GM12892 (cell line): ENCODE measurements at places on chromosomes 6 and 20.
A peak's percentile ranks its signal among the peaks of the same experiment; 100 is the strongest.

DNA sequence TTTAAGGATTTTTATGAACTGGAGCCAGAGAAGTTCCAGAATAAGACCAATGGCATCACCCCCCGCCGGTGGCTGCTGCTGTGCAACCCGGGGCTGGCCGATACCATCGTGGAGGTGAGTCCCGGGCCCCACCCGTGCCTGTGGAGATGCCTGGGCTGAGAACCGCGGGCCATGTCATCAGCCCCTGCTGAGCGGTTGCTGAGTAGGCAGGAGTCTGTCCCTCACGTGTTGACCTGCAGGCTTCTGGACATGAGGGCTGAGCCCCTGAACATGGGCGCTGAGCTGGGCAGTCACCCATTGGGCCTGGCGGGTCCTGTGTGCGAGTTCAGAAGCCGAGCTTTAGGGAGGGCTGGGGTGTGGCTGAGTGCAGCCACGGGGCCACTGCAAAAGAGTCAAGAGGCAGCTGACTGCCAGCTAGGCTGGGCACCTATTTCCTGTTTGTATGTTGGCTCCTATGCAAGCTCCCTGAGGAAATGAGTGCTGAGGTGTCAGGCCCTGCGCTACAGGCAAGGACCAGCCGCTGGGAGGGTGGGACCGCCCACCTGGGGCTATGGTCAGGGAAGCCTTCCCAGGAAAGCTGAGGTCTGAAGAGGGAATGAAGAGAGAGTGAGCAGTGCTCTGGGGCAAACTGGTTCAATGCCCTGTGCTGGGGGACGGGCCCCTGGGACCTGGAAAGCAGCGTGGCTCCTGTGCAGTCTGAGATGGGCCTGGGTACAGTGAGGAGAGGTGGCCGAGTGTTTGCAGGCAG lies 34.3 kb downstream of the PYGB start:
- no peak for DNase-seq

DNA sequence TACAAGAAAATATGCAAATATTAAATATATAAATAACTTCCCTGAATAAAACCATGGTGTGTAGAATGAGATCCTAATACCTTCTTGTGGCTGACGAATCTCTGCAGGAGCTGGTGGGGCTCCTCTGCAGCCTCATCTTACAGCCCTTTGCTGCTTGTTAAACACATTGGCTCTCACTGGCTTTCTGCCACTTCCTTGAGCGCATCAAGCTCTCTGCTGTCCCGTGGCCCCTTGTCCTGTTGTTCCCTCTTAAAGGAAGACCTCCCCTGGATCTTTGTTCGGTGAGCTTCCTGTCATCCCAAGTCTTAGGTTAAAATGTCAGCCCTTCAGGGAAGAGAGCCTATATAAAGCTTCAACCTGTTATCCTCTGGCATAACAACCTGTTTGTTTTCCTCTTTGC lies 519.6 kb downstream of the DOK5 start:
- DNase-seq = no peak

DNA sequence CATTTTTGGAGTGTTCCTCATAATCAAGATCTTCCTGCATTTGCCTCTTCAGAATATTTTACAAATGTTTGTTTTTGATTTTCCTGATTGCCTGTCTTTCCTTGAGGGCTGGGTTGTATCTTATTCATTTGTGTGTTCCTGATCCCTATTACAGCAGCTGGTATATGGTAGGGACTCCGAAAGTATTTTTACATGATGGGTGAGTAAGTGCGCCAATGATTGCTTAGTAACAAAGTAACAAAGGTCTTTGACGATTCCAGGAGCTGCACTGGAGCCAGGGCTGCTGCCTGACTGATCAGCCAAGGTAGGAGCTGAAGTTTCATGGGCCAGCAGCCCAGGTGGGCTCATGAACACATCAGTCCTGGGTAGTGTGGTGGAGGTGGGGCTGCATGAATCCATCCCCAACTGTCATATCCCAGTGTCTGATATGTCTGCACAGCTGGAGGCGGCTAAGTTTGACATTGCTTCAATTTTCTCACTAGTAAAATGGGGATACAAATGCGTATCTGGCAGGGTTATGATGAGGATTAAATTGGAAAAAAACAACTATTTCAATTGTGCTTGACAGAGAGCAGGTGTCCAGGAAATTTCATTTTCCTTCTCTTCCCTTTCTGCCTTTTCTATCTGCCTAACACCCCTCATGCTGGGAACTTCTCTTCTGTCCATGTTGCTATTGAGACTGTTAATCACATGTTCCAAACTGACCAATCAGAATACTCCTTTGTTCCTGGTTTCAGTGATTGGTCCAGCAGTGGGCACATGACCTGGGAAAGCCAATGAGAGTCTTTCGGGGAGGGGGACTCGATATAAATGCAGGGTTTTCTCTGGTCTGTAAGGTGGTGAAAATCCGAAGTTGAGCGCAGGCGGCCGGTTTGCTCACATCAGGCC lies 90.7 kb downstream of the CDH26 start:
- no peak for DNase-seq

- no peak for DNase-seq
These were observed 14.4 kb downstream of the NQO2 start for GRCh38 chr6:3013901-3014674.

DNA sequence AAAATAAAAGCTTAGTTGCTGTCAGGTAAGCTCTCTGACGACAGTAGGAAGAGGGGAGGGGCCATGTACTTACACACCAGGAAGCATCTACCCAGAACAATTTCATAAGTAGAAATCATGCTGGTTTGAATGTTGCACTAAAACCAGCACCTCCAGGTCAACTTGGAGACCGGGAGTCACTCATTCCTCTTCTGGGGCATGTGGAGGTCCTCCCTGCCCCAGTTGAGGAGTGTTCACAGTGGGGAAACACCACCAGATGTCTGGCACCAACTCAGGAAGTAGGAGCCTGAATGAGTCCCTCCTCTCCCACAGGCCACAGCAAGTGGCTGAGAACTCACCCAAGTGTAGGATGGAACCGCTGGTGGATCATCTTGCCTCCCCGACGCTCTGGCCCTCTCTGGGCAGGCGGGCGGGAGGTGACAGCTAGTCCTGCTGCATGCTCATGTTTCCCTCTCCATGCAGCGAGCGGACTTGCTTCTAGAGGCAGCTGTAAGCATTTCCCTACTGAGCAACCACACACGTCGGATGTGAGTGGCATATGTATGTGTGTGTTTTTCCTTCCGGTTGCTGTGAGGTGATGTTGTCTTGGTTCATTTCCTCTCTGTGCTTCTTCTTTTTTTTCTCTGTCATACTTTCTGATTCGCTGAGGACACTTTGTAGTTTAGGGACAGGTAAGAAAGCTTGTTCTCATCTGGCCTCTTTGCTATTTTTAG lies 149.5 kb upstream of the NEDD9 start:
- DNase-seq = peak; percentile 34

DNA sequence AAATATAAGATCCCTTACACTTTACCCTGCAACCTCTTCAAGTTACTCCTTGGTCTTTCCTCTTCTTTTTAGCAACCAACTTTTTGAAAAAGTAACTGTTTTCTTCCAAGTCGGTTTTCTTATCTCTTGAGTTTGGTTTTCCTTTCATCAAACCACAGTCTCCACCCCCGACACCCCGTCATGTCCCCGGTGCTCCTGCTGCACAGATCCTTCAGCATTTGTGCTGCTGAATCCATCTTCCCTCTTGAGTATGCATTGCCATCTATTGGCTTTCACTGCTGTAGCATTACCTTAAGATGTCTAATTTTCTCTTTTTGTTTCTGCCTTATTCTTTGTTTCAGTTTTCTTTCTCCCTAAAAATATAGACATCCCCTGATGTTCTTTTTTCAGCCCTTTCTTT lies 11.9 kb upstream of the TNFRSF21 start:
- DNase-seq = no peak

DNA sequence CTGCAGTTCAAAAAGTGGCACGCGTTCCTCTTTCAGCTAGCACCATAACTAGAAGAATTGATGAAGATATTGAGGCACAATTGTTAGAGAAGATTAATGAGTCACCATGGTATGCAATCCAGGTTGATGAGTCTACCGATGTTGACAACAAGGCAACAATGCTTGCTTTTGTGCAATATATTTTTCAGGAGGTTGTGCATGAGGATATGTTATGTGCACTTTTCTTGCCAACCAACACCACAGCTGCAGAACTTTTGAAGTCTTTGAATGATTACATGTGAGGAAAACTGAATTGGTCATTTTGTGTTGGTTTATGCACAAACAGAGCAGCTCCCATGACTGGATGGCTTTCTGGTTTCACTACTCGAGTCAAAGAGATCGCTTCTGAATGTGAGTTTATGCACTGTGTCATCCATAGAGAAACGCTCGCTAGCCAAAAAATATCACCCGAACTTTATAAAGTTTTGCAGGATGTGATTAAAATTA lies 129.3 kb upstream of the SLC24A3 start:
- DNase-seq = no peak

- DNase-seq = no peak
These were observed 44.8 kb upstream of the ENPP1 start for GRCh38 chr6:131762984-131763383.

DNA sequence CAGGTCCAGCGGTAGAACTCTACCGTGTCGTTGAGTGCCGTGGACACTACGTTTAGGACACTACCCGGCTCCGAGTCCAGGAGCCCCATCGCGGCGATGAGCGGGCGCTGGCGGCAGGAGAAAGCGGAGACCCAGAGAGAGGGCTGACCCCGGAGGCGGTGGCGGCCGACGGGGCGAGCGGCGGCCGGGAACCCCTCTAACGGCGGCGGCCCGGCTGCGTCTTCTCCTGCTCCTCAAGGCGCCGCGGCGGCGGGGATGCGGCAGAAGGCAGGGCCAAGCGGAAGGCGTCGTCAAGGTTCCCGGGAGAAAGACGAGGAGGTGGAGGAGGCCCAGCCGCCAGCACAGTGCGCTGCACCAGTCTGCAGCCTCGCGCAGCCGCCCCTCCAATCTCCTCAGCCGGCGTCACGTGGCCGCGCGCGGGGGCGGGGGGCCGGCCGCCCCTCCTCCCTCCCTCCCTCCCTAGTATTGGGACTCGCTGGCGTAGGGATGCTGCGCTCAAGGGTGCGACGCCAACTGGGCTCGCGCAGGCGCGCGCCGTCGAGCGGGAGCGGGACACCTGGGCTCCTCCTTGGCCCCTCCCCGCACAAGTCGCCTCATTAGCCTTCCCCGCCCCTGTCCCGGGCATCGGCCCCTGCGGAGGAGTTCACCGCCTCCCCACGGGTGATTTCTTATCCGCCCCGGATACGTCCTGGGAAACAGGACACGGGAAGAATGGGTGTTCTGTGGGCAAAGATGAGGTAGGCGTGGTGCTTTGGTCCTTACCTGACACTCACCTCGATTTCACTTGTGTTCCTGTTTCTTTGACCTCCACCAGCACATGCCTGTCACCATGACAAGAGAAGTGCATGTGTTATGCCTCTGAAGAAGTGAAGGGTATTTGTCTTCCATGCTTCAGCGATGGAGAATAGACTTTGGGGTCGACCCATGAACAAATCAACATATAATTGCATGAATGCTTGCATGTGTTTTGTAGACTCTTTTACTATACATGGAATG lies at the start of gene ELOVL4:
ELOVL4 (minus strand) TSS at position 363 of the 996 bp plus-strand sequence; CDS start at position 89, 274 bp downstream.
- DNase-seq = peak; percentile 20

DNA sequence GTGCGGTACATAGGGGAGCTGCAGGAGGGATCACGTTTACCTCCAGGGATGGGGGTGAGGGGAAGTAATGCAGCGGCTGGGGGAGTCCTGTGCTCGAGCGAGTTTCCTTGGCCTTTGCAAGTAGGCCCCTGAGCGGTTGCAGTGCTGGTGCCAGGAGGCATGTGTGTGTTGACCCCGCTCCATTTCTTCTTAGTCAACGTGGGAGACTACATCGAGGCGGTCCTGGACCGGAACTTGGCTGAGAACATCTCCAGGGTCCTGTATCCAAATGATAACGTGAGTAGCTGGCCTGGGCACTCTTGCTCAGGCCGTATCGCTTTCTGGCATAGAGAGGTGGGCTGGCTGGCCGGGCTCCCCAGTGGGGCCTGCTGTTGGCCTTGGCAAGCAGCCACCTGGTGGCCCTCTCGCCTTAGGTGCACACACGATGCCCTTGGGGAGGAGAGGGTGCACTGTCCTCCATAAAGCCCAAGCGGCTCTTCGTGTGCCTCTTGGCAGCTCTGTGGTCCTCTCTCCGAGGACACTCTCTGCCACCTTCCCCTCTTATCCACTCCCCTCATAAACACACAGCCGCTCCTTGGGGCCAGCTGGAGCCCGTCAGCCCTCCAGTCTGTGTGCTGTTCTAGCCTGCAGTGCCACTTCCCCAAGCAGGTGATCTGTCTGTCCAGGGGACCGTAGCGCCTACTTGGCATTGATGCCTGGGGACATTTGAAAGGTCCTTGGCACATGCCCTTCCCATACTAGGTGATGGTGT lies 29.3 kb downstream of the PYGB start:
- DNase-seq = no peak

- no peak for DNase-seq
These were observed 8.5 kb downstream of the CD164 start for GRCh38 chr6:109373762-109374161.

- DNase-seq = no peak
These were observed 197.7 kb downstream of the BCAS1 start for GRCh38 chr20:53872561-53873229.
